ENCODE measurements at places on chromosomes 3 and 15.

GRCh38 chr3:133137042-133137996, 99.1 kb downstream of the TMEM108 start:
- DNase-seq = no peak

DNA sequence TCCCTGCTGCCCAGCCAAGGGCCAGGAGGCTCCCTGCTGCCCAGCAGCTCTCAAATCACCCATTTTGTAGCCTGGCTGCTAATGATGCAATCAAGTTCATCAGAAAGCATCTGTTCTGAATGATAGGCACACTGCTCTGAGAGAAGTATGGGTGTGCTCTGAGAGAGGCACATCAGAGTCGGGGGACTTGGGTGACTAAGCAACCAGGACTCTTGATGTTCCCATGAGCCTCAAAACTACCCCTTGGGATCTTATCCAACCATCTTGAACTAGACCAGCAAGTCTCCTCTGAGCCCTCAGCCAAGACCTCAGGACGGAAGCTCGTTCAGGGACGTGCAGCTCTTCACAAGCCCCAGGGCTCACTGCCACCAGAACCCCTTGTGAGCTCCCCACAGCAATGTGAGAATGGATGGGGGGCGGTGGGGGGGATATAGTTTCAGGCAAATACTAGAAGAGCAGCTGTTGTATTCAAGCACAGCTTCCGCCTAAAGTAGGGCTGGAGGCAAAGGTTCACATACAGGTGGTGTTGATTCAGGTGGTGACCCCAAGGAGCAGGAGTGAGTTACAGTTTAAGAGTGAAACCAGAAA, 52.2 kb upstream of the HES1 start:
- no peak for DNase-seq

DNA sequence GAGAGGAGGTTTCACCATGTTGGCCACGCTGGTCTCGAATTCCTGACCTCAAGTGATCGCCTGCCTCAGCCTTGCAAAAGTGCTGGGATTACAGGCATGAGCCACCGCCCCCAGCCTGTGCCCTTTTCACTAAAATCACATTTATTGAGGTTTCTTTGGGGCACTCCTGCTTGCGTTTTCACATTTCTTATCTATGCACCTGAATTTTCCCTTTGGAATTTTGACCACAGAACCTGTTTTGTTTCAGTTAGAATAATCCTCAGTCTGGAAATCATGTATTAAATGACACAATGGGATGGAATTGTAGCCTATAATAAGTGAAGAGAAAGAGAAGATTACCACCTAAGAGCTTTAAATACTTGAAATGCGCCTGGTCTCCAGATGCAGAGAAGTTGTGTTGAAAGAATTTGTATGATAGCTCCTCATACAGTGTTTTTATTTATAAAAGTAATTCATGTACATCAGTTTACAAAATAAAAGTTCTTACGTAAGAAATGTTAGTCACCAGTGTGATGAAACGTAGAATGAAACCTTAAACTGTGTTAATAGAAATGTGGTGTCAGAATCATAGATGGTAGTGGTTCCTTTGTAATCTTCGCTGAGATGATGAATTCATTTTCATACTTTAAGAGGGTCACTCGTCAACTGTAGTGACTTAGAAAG, 107.0 kb downstream of the TCF12 start:
- DNase-seq = no peak

- DNase-seq = no peak
Observed at GRCh38 chr15:65338366-65338765, 33.9 kb downstream of the RNU5B-1 start.

DNA sequence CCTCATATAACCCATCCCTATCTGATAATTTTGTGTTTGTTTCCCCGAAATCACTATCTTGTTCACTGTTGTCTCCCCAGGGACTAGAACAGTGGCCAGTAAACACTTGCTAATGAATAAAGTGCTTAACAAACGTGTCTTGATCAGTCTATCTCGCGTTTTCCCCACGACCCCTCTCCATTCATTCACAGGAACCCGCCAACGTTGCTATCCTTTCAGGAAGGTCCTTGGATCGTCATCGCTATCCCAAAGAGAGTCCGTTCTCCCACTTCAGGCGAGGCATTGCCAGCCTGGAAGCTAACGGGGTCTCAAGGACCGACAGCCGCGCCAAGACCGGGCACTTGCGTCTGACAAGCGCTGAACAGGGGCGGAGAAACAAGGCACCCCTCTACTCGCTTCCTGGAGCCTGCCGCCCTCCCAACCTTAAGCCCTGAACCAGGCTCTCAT, 344 bp downstream of the LINS1 start:
- DNase-seq = no peak

Measured in memory B cell (primary cell).